ENCODE measurements at places on chromosomes 7 and 10.

DNA sequence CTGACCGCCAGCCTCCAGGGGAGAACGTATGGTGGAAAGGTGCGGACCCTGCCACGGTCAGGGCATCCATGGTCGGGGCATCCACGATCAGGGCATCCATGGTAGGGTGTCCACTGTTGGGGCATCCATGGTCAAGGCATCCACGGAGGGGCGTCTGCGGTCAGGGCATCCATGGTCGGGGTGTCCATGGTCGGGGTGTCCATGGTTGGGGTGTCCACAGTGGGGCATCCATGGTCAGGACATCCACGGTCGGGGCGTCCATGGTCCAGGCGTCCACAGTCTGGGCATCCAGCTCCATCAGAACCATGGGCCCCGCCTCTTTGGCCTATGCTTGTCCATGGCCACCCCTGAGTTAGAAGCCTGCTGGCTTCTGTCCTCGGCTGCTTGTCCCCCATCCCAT lies 148.1 kb downstream of the ADARB2 start:
- no peak for DNase-seq

GRCh38 chr7:156279635-156280034 lies 360.9 kb upstream of the RNF32 start:
- no peak for DNase-seq

GRCh38 chr7:28705350-28705749 lies 252.8 kb downstream of the TRIL start:
- DNase-seq = no peak

- DNase-seq = no peak
These were observed 69.0 kb upstream of the ZNF479 start for GRCh38 chr7:57201021-57201894.

- DNase-seq = no peak
These were observed 205.6 kb downstream of the FOXP2 start for GRCh38 chr7:114620208-114620607.

DNA sequence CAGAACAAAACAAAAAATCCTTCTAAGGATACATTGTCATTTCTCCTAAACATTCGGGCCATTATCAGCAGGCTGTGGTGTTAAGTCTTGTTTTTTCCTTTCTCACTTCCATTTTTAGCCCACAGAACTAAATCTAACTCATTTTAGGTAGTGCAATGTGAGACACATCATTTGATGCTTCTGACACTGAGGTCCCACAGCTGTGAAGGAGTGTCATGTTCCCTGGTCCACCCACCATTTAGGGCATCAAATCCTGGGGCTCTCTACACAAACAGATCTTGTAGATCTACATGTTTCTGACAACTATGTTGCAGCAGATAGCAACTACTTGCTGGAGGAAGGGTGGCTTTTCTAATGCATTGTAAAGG lies 232.5 kb upstream of the IGFBP3 start:
- no peak for DNase-seq

DNA sequence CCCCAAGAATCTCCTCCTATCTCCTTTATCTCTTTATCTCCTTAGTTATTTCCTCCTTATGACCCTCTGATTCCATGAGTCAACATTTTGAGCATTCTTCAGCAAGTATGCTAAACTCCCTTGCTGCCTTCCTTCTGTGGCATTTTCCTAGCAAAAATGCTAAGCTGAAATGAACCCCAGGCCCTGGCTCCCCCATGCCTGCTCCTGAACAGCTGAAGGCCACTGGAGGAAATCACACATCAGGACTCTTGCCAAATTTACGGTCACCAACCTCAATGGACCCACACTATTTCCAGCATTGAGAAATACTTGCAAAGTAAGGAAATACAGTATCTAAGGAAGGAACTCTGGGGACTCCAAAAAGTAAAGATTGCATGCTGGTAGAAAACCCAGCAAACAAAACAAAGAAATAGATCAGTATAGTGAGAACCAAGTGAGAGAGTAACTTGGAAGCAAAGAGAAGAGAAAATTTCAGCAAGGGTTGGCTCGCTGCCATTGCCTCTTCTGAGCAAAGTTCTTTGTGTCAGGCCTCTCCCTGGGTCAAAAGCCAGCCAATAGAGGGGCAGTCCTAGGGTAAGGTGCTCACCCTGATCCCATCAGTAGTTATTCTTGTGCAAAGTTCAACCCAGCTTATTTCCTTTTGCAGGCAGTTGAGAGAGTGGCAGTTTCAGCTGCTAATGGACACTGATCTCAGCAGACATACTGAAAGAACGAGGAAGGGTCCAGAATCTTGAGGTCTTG lies 5.1 kb upstream of the PLEKHS1 start:
- no peak for DNase-seq

- DNase-seq = no peak
These were observed 36.3 kb upstream of the TCF7L2 start for GRCh38 chr10:112913661-112914287.

GRCh38 chr7:92042056-92042737 lies 92.1 kb downstream of the CYP51A1 start:
- DNase-seq = no peak

GRCh38 chr7:127021019-127021738 lies 231.6 kb downstream of the GRM8 start:
- no peak for DNase-seq

- no peak for DNase-seq
These were observed 122.0 kb downstream of the ELAPOR2 start for GRCh38 chr7:86937363-86937878.

- no peak for DNase-seq
These were observed 25.1 kb upstream of the HERPUD2 start for GRCh38 chr7:35720032-35720431.

Measured in activated CD4-positive, CD25-positive, alpha-beta regulatory T cell (primary cell).